D721Med (cell line): ENCODE measurements at places on chromosomes 5 and 9.

DNA sequence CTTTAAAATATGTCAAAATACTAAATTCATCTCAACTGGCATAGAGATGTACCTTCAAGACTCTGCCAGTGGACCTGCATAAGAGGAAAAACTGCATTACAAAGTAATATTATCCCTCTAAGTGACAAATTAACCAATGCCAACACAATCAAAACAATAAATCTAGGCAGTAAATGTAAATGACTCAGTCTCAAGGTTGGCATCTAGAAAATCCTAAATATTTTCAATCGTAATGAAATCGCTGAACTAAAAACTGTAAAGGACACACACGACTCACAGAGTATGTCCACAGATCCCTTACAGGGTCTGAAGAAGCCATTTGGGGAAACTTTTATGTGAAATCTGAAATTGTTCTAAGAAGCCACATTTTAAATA, 31.2 kb downstream of the ERMP1 start:
- no peak for DNase-seq

GRCh38 chr5:151233616-151234085, 9.8 kb upstream of the CCDC69 start:
- no peak for DNase-seq

GRCh38 chr9:92312887-92313623, 12.1 kb downstream of the NOL8 start:
- DNase-seq = no peak

DNA sequence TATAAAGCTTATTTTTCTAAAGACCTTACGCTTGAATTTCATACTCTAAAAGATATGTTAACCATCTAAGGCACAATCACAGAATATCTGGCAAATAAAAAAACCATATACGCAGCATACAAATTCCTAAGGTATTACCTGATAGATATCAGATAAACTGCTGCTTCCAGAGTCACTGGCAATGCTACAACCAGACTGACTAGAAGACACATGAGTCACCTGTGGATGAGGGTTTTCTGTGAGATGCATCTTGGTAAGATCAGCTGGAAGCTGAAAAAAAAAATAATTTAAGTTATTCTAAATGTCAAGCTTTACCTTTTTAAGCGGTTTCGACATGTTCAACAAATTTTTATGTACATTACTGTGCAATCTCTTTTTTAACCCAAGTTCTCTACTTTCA, 113.8 kb downstream of the RAPGEF6 start:
- DNase-seq = no peak

DNA sequence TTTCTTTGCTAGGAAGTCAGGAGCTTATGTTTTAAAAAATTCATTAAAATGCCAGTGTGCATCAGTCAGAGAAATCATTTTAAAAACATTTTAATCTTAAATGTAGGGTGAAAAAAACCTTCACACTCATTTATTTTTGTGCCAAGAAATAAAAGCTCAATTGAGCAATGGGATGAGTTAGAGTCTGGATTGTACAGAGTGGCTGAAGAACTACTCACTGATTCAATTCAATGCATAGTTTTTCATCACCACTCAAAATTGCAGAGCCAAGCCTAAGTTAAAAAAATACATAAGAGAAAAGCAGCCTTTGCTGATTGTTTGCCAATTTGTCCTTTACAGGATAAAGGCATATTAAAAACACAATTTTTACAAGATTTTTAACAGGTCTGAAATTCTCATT, 168.2 kb upstream of the DMRTA1 start:
- DNase-seq = no peak

DNA sequence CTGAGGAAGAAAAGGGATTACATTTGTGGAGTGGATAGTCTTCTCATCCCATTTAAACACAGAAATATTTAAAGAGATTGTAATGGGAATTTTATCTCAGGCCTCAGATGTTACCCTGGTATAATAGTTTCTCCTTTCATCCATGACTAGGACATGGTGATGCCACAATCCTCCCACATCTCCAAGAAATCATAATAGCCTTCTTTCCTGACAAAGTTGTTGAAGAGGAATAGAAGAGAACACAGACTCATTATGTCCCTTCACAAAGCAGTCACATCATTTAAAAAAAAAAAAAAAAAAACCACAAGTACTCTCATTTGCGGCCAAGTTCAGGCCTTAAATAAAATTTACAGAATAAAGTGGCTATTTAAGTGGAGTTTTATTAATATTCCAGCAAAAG, 359.6 kb downstream of the DEPDC1B start:
- no peak for DNase-seq

DNA sequence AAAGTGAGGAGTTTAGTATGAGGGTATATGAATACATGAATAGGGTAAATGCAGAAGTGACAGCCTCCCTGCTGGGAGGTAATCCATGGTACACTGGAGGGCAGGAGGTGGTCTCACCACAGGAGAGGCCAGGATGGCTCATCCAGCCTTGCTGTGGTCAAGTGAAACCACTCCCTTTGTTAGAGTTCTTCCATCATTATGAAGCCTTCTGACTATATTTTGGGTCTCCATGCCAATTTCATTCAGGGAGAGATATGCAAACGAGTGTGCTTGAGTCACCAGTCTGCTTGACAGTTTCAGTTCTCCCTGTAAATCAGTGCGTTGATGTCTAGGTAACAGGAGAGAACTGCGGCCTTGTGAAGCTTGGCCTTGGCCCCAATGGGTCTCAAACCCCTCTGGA, 16.4 kb downstream of the PPP3R2 start:
- DNase-seq = no peak

DNA sequence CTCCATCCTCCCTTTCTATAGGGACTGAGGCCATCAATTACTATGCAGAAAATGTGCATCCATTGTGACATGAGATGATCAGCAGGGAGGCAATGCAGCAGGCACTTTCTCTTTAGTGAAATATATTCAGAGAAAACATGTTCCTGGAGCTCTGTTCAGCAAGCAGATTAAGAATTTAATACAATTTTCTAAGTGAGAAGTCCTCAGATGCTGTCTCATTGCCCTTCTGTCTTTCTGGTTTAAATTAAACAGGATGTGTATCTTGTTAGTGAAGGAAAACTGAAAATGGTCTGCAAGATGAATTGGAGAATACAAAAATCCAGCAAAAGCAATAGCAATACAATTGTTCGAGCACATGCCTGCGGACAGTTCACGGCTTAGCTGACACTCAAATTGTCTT, 445.8 kb upstream of the RIOK2 start:
- DNase-seq = no peak

GRCh38 chr9:130920762-130921299, 18.2 kb downstream of the FIBCD1 start:
- no peak for DNase-seq

- DNase-seq = no peak
Observed at GRCh38 chr5:97073420-97073819, 69.0 kb downstream of the LIX1 start.

GRCh38 chr9:86549401-86549811, 195.2 kb upstream of the TUT7 start:
- DNase-seq = no peak

GRCh38 chr5:154486427-154486866, 8.4 kb upstream of the HAND1 start:
- DNase-seq = no peak

- DNase-seq = no peak
Observed at GRCh38 chr5:173682313-173682712, 65.9 kb upstream of the BOD1 start.

DNA sequence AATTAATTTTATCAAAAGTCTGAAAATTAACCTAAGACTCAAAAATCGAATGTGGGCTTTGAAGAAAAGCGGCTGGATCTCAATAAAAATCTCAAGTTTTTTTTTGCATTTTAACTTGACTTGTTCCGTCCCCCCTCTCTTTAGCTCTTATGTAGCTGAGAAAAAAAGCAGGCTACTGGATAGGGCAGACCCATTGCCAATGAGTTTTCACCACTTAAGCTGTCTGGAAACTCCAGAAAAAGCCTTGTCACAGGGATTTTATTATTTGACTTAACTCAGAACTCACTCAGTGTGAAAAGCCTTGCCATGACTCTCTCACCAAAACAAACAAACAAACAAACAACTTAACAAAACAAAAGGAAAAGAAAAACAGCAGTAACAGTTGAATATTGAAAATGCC, 247.4 kb downstream of the CDH9 start:
- DNase-seq = no peak

GRCh38 chr5:172133359-172134029, 54.5 kb downstream of the STK10 start:
- no peak for DNase-seq

- DNase-seq = no peak
Observed at GRCh38 chr5:167653645-167654106, 637.8 kb upstream of the WWC1 start.

DNA sequence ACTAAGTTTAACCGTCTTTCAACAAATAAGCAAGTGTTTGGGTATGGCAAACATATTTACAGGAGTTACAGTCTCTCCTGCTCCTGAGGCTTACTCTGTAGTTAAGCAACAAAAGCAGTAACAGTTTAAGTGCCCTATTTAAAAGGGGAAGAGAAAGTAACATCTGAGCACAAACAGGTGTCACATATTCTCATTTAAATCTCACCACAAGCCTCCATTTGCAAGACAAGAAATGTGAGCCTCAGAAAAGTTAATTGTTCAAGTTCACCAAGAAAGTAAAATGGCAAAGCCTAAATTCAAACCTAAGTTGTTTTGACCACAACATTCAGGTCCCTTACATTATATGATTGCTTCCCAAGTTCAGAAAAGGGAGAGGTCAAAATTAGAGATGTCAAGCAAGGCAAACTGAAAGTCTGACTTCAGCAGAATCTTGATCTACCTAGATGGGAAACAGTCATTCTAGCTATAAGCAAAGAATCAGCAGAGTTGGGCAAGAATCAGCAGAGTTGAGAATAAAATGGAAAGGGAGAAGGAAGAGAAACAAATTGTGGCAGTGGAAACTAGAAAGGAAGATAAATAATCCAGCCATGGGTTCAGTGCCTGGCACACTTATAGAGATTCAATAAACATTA, 93.4 kb downstream of the STRBP start:
- no peak for DNase-seq

DNA sequence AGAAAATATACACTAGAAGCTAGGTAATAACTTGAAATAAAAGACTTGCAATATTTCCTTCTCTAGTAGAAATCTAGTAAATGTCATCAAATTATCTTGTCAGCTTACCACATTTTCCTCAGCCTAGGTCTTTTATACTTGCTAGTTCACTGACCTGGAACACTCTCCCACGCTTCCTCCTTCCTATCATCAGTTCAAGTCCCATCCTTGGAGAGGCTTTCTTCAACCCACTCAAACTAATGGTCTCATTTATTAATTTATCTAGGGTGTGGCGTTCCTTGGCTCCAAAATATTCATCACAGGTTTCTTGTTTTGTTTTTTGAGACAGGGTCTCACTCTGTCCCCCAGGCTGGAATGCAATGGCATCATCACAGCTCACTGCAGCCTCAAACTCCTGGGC, 2.9 kb downstream of the FAM13B start:
- no peak for DNase-seq

DNA sequence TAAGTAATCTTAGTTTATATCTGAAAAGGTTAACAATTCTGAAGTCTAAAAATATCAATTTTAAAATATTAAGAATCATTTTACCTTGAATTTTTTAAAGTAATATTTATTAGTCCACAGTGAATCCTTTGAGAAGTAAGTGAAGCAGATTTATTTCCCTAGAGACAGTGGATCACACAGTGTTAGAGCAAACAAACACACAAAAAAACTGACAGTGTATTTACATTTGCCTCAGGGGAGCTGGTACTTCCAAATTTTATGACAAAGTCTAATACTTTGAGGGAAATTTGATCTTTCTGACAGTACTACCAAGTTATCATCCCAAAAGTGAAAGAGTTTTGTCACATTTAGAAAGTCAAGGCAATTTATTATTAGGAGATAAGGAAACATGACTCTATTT, 1750.6 kb upstream of the CDH9 start:
- no peak for DNase-seq

- DNase-seq = no peak
Observed at GRCh38 chr5:112640546-112640945, 97.1 kb upstream of the APC start.

- DNase-seq = no peak
Observed at GRCh38 chr5:132083071-132083678, 9.6 kb downstream of the CSF2 start.

DNA sequence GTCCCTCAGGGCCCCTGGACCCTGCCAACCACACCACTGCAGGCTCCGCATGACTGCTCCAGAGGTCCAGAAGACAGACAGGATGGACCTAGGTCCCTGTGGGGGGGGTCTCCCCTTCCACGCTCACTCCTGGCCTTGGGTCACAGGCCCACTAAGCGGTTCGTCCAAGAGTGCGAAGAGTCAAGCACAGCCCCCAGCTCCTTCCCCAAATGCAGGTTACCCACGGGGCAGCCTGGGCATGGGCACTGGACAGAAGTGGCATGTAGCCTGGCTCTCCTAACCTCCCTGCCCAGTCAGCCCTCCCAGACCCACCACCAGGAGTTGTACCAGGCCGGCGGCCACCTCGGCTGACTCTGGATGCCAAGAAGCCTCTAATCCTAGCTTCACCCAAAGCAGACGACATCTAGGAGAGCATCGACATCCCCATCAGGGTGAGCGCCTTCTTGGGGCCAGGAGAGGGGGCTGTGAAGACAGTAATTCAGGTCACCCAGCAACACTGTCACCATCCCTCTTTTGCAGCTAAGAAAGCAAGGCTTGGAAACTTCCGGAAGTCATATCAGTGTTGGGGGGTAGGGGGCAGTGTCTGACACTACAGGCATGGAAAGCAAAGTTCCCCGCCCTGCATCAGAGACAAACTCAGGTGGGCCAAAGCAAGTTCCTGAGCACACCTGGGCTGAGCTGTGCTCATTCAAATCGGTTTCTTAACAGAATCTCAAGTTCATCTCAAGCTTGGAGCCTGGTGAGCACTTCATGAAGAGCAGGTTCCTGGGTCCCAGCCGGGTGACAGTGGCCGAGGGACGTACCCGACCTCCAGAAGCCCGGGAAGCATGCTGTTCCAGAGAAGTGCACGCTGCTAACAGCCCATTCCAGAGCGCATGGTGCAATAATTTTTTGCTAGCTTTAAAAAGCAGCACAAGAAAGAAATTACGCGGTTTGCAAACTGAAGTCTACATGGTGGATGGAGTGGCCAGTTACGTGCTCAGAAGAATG, 68.7 kb downstream of the SEMA4D start:
- no peak for DNase-seq

- DNase-seq = no peak
Observed at GRCh38 chr9:115694991-115695390, 458.6 kb upstream of the PAPPA start.

DNA sequence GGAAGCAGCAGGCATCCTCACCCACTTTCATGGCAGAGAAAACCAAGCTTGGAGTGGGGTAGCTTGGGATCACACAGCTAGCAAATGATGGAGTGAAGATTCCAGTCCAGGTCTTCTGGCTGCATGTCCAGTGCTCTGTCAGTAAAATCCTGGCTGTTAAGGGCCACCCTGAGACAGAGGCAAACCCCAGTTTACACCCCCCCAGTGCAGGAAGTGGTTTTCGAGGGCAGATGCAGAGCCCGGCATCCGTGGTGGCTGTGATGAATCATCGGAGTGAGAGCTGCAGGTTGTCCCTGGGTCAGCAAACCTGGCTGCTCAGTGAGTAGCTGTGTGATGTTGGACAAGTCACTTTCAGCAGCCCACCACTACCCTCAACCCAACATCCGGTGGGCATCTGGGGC, 115.4 kb downstream of the RGS3 start:
- no peak for DNase-seq

GRCh38 chr9:8491563-8491962, 692.0 kb upstream of the DMAC1 start:
- DNase-seq = no peak

- no peak for DNase-seq
Observed at GRCh38 chr5:125006011-125006685, 259.7 kb upstream of the ZNF608 start.

- no peak for DNase-seq
Observed at GRCh38 chr5:107384256-107384655, 286.5 kb downstream of the EFNA5 start.
